ENCODE measurements at places on chromosomes 16 and 17.

DNA sequence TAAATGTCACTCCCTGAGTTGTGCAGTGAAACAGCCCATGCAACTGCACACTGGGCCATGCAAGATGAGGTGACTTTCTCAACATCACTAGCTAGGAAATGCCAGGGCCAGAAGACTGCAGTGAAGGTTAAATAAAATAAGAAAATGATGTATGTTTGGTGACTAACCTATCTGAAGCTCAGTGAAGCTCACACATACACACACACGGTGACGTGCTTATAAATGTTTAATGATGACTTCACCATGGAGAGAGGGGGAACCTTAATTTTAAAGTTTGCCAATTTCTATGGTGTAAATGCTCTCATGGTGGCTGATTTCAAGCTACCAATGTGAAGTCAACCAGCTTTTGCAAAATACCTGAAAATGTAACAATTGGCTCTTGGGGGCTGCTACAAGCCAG, 166.4 kb downstream of the MAF start:
- DNase-seq: no peak

DNA sequence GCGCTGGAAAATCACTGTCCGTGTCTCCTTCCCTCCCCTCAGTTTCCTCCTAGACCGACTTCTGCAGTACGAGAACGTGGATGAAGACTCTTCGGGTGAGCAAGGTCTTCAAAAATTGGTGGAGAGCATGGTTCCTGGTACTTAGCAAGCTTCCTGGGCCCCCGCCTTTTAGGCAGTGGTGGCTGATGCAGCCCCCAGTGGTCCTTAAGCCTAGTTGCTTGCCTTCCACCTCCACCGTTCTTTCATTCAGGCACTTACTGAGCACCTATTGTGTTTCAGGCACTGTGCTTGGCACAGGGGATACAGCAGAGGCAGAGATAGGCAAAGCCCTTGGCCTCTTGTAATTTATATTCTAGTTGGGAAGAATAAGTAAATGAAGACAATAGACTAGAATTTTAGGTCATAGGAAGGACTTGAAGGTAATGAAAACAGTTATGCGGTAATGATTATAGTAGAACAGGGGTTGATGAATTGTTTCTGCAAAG, 767 bp downstream of the INO80E start:
- no peak for DNase-seq

GRCh38 chr17:246226-246625, 64.8 kb upstream of the DOC2B start:
- DNase-seq: no peak

DNA sequence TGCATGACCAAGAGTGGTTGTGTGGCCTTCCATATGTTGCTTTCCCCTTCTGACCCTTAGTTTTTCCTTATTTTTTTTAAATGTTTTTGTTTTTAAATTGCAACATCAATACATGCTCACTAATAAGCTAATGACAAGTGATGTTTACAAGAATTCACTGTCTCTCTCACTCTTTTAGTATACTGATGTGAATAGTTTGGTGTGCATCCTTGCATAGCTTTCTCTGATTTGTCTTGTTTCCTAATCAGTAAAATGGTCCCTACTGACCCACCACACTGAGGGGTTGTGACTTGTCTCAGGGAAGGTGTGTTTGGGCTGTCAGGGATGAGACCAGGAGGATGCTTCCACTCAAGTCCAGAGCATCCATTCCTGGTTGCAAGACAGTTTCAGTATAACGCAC, 26.0 kb downstream of the CIITA start:
- no peak for DNase-seq

- no peak for DNase-seq
Observed at GRCh38 chr16:4869147-4869805, 22.0 kb downstream of the UBN1 start.

DNA sequence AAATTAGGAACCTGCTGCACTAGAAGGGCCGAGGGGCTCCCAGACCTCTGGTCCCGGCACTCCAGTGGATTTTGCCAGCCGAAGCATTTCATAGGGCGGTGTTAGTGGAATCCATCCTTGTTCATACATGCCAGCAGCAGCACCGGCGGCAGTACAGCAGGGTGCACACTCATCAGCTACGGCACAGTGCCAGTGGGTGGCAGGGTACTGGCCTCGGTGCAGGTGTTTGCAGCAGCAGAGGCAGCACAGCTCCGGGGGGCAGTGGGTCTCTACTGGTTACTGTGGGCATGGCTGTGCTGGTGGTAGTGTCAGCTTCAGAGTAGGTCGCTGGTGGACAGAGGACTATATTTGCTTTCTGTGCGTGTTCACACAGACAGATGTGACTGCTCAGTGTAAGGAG, 985.7 kb downstream of the CDH8 start:
- no peak for DNase-seq

DNA sequence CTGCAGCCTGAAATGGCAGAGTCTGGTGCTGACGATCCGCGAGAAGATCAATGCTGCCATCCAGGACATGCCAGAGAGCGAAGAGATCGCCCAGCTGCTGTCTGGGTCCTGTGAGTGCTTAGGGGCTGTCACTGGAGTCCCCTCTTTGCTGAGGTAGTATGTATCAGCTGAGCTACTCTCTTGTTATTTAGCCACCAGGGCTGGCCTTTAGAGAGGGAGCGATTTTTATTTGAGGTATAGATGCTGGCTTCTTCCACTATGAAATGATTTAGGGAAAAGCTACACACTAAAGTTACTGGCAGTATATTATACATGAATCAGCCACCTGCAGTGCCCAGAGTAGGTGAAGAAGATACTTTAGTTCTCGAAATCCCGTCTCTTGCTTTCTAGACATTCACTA, 2.6 kb downstream of the CDK5RAP3 start:
- no peak for DNase-seq

- DNase-seq: no peak
Observed at GRCh38 chr17:74922172-74922571, 883 bp downstream of the USH1G start.

DNA sequence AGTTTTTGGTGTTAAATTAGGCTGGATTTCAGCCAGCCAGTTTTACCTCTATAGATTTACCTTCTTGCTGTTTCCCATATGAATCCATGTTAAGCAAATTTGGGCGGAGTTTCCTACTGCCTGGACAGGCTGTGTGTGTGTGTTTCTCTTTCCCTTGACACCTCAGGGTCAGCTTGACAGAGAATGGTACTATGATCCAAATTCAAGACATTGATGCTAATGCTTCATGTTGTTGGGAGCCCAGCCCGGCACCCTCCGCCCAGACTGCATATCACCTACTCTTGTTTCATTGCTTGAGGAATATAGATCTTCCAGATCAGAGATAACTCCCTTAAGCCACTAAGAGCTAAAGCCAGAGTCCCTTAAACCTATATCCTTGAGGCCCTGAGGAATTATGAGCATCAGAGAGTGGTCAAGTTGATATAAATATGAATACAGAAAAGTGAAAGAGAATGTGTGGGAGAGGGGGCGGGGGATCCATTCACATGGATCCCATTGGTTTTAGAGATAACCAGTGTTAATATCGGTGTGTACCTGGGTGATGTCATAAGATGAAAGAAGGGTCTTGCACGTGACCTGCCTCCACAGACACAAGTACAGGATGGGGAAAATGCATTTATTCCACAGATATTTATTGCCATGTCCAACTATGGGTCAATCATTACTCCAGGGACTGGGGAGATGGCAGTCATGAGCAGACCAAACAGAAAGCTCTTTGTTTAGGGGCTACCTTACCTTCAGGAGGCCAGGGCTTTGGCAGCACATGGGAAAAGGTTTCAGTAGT, 69.7 kb downstream of the WIPI1 start:
- DNase-seq: no peak

- DNase-seq: no peak
Observed at GRCh38 chr16:88727871-88728270, 21.6 kb downstream of the CTU2 start.

GRCh38 chr17:37123386-37123785, 174.6 kb downstream of the AATF start:
- no peak for DNase-seq

- no peak for DNase-seq
Observed at GRCh38 chr16:58614860-58615259, 14.8 kb downstream of the CNOT1 start.

DNA sequence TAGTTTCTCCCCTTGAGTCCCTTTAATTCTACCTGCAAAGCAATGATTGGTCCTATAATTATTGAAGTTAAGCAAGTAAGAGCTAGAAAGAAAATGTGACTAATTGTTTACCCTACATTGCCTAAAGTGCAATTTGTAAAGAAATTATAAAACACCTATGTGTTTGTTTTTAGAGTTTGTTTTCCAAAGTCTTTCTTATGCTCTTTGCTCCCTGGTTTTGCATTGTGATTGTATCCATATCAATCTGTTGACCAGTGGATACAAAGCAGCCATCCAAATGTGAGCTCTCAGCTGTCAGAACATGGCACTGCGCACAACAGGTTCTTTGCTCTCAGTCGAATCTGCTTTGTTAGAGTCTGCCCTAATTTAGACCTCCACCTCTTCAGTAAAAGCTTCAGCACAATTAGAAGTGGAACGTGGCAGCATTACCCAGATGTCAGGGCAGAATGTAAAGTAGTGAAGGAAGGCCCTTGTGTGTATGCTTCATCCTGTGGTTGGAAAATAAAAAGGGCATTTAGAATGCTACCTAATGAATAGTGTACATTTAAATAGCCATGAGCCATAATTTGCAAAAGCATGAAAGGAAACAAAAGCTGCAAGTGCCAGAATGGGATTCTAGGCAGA, 70.5 kb downstream of the AATF start:
- no peak for DNase-seq

GRCh38 chr16:54816471-54816870, 114.2 kb upstream of the IRX5 start:
- no peak for DNase-seq

GRCh38 chr17:58352596-58353388, 791 bp upstream of the SUPT4H1 start:
- DNase-seq: no peak

GRCh38 chr17:16273499-16273898, 56.5 kb downstream of the PIGL start:
- DNase-seq: no peak

GRCh38 chr16:22660441-22661160, 149.9 kb downstream of the NPIPB5 start:
- no peak for DNase-seq

- no peak for DNase-seq
Observed at GRCh38 chr16:31695667-31696066, 168.0 kb downstream of the AHSP start.

- DNase-seq: no peak
Observed at GRCh38 chr17:67863624-67864247, 38.4 kb downstream of the BPTF start.

DNA sequence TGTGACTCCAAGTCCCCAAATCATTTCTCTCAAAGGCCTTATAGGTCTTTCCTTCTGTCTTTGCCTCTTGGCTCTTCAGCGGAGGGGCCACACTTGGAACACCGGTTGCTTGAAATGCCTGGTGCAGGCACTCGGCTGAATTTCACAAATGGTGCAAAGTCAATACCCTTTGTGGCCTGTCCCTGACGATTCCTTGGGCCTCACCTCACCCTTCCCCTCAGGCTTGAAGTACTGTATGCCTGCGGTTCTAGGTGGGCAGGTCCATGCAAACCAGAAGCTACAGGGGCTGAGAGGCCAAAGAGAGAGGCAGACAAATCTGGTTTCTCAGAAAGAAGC, 4.1 kb upstream of the B9D1 start:
- no peak for DNase-seq

GRCh38 chr17:79041723-79042420, 17.9 kb downstream of the C1QTNF1 start:
- no peak for DNase-seq

- no peak for DNase-seq
Observed at GRCh38 chr17:79027274-79027924, 3.4 kb downstream of the C1QTNF1 start.

- DNase-seq: no peak
Observed at GRCh38 chr17:44971776-44972483, 3.8 kb upstream of the C1QL1 start.

DNA sequence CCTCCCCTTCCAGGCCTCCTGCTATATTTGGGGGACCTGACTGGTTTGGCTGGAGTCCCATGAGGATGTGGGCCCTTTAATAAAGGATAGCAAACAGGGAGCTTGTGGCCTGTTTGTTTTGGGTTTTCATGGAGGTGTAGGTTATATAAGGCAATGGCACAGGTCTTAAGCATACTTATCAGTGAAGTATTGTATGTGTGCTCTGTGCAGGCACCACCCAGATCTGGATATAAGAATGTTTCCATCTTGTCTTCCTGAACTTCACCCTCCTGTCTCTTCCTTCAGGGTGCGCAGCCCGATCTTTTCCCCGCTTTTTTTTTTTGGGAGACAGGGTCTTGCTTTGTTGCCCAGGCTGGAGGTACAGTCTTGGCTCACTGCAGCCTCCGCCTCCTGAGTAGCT, 10.6 kb downstream of the SLC52A1 start:
- DNase-seq: no peak

GRCh38 chr16:84267380-84267779, 27.3 kb upstream of the WFDC1 start:
- DNase-seq: no peak

DNA sequence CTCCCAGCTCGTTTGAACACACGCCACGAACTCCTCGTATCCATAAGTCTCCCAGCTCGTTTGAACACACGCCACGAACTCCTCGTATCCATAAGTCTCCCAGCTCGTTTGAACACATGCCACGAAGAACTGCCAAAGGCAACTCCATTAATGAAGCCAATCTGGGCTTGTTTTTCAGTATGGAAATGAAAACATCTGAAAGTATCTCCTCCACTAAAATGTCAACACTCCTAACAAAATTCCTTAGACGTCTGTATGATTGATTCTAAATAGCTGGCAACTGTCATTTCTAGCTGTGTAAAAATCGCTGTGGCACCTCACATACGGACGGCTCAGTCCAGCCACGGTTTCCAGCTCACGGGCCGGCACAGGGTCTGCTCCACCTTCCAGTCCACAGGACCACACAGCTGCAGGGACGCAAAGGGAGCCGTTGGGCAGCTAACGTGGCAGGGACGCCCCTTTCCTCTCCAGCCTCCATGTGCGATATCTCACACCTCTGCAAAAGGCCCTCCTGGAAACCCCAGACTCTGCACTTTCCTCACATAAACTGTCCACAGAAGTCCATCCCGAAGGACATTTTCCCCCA, 67.1 kb upstream of the METRNL start:
- no peak for DNase-seq

DNA sequence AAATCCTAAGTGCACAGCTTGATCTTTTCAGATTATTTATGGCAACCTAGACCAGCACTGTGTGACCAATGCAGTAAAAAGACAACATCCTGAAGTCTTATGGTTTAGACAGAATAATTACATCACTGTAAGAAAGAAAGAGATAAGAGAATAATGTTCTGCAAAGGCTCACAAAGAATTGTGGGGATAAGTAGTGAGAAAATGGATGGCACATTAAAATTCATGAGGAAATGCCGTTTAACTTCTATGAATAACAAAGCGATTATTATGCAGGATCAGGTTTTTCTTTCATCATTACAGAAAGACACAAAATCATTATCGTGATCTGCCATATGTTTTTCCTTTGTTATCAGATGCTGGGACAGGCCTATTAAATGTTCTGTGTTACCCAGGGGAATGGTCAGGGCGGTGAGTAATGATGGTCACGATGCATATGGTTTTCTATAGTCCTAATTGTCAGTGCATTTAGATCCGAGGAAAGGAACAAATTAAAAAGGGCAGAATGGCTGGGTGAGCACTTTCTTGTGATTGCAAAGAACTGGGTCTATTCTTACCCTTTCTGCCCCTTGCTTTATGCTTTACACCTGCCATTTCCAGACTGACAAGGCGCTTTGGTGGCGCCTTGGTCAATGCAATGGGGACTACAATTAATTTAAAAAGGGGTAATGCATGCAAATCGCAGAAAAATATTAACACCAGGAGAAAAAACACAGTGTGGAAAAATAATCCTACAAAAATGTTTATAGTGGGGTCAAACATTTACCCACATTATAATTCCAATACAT, 18.1 kb upstream of the DHX40 start:
- DNase-seq: no peak

GRCh38 chr16:75541236-75541635, 5.3 kb upstream of the CHST5 start:
- no peak for DNase-seq

Data from T-helper 9 cell (primary cell).